ENCODE measurements at places on chromosomes 6 and 20.

GRCh38 chr6:54758340-54758739, 88.2 kb upstream of the FAM83B start:
- DNase-seq: no peak

GRCh38 chr6:144411531-144412165, 126.5 kb downstream of the UTRN start:
- DNase-seq: no peak

- no peak for DNase-seq
These were observed 72.4 kb upstream of the GGTLC1 start for GRCh38 chr20:24060851-24061590.

DNA sequence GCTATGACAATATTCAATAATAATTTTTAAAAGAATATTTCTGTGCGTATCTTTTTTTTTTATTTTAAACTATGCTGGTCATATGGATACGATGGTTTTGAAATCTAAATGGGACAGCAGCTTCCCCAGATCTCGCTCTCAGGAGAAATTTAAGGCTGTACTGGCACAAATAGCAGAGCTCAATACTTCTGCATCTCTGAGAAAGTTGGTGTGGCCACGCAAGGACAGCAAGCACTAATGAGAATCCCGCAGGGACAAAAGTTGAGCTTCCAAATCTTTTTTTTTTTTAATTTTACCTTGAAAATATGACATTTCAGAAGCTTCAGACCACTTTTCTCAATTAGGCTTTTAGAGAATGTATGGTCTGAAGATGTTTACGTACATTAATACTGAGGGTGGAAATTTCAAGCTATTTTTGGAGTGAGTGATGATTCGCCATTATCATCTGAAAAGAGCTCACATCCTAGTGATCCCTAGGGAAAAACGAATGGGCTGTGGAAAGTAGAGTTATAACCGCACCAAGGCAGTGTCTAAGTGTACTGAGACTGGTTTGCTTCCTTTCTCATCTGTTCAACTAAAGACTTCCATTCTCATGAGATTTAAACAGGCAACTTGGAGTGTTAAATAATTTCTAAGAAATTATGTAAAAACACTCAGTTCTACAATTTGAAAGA, 840.0 kb downstream of the C6orf118 start:
- no peak for DNase-seq

DNA sequence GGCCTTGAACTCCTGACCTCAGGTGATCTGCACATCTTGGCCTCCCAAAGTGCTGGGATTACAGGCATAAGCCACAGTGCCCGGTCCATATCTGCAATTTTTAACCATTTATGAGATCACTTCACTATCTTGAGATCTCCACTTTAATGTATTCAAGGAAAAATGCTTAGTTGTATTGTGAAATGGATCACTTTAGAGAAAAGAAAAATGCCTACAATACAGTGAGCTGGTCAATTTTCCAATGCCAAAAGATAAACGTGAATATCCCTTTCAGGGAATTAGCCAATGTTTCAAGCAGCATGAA, 82.8 kb upstream of the ZNF217 start:
- no peak for DNase-seq

DNA sequence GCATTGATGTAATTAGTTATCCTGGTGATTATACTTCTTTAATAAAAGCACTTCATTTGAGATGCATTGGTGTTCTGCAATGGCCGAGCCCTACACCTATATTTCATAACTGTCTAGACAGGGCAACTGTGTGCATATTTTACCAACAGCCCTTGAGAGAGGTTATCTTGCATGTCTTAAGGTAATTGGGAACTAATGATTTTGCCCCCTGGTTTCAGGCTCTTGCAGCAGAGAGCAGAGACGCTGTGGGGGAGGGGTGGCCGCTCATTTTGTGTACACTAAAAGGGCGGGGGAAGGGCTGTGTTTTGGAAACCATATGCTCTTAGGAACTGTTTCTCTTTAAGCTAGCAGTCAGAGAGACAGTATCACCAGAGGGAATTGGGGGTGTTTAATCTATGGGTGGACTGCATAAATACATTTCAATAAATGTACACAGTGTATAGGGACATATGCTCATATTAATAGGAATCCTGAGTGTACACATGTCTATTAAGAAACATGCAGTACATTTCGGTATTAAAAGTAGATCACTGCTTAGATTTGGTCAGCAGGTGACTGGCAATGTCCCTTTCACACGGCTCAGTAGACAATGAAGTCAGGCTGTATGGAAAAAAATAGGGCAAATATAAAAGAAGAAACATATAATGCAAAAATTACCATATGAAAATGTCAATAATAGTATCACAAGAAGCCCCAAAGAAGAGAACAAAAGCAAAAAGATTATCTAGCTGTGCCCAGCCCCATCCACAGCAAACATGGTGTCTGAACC, 402.9 kb upstream of the CITED2 start:
- no peak for DNase-seq

- peak; percentile 79 for DNase-seq
These were observed 576 bp downstream of the MAPK13 start for GRCh38 chr6:36130667-36131510.

DNA sequence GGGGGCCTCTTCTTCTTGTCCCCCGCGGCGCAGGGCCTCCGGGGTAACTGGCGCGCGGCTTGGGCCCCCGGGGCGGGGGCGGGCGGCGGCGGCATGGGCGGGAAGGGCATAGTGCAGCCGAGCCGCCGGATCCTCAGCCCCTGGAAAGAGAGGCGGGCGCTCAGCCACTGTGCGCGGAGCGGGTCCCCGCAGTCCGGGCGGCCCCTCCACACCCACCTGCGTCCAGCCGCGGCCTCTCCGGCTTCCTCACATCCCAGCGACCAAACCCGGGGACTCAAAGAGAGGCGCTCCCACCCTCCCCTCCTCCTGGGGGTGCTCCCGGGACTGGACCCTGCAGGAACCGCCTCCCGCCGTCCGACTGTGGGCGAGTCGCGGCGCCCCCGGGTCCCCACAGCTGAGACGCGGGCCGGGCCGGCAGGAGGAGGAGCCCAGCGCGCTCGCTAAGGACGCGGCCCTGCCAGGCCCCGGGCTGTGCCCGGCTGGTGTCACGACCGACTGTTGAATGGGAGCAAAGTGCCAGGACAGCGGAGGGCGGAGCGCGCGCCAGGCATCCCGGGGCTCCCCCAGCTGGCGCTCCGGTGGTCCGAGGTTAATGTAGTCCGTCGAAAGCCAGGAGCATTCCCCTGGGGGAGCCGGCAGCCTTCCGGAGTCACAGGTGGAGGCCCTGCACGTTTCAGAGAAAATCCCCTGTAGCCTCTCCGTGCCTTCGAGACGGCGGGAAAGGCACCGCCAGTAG, at the start of gene PRR18:
Gene PRR18, minus strand, starts transcription at position 360 of the 736 bp plus-strand sequence. Its CDS starts 250 bp downstream, at position 110.
- DNase-seq: peak; percentile 22

DNA sequence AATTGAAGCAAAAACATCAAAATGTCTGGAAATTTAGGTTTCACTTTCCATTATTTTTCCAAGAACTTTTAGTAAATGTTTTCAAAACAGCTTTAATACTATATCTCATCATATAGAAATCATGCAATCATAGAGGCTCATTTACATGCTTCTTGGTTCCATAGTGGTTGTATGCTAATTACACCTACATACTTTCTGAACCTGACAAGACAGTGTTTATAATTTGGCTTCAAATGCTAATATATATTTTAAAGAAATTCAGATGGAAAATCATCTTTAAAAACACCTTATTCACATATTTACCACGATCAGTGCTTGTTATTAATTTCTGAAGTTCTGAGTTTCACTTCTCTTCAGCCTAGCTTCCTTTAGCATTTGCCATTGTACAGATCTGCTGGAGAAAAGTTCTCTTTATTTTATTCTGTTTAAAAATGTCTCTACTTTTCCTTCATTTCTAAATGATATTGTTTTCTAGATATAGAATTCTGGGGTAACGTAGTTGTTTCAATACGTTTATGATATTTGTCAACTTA, 89.9 kb downstream of the PLCB1 start:
- no peak for DNase-seq

- DNase-seq: no peak
These were observed 455.0 kb upstream of the GJE1 start for GRCh38 chr6:141677598-141678211.

DNA sequence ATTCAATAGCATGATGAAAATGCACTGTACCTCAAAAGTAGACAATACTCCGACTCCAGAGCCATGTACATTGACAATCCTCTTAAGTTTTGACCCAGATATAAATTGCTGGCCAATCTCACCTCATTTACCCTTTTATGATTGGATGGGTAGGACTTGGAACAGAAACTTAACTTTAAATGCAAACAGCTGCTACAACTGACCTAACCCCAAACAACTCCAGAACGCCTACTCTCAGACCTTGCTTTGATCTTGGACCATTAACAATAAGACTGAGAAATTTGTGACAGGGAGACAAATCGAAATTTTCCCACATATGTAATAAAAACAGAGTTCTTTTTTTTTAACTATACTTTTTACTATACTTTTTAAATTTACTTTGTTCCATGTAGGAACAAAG, 200.5 kb upstream of the MCHR2 start:
- no peak for DNase-seq

GRCh38 chr6:49806145-49806544, 19.1 kb upstream of the PGK2 start:
- no peak for DNase-seq

DNA sequence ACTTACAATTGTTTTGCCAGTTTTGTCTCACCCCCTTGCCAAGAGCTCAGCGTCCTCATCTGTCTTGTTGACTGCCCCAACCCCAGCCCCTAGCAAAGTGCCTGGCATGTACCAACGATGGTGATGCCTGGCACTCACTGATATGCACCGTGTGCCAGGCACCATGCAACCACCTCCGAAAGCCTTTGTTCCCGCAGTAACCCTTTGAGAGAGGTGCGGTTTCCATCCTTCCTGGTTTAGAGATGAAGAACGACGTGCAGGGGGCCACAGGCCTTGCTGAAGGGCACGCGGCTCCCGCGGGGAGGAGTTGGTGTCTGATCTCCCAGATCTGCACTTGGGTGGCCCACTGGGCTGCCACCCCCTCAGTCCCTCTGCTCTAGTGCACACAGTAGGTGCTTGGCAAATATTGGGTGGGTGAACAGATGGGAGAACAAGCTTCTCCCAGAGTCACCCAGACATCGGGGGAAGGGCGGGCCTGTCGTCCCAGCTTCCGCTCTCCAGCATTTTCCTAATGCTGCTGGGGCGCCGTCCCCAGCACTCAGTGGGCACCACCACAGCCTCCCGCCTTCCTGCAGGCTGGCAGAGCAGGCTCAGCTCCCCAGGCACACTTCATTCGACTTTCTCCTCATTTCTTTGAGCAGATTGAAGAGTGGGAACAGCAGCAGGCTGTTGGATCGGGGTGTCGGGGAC, 35.3 kb downstream of the DLGAP4 start:
- DNase-seq: no peak

- DNase-seq: no peak
These were observed 25.9 kb downstream of the EDEM2 start for GRCh38 chr20:35121186-35121585.

GRCh38 chr6:135183002-135183531, 2.0 kb downstream of the MYB start:
- DNase-seq: peak; percentile 84

DNA sequence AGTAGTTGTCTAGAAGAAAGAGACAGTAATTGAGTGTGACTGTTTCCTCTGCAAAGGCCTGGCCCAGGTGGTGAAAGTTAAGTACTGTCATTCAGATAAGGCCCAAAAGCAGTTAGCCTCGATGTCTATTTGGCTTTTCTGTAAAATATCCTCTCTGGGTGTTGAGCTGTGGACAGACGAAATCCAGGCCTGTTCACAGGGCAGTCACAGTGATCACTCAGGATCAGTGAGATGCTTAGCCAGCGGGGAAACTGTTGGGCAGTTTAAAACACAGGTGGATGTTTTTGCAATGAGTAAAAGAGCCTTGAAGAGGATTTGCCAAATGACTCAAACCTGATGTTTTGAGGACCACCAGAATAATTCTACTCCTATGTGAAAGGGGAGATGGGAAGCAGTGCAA, 22.0 kb upstream of the PRDM1 start:
- no peak for DNase-seq

- peak; percentile 83 for DNase-seq
These were observed 61.8 kb downstream of the NFATC2 start for GRCh38 chr20:51480507-51481270.

GRCh38 chr6:125041740-125042459, 79.7 kb downstream of the RNF217 start:
- DNase-seq: no peak

- no peak for DNase-seq
These were observed 77.8 kb downstream of the ESR1 start for GRCh38 chr6:151885234-151885633.

- DNase-seq: no peak
These were observed 7.6 kb downstream of the CEBPB start for GRCh38 chr20:50198180-50198666.

GRCh38 chr20:57309544-57310115, 20.0 kb upstream of the SPO11 start:
- DNase-seq: no peak

DNA sequence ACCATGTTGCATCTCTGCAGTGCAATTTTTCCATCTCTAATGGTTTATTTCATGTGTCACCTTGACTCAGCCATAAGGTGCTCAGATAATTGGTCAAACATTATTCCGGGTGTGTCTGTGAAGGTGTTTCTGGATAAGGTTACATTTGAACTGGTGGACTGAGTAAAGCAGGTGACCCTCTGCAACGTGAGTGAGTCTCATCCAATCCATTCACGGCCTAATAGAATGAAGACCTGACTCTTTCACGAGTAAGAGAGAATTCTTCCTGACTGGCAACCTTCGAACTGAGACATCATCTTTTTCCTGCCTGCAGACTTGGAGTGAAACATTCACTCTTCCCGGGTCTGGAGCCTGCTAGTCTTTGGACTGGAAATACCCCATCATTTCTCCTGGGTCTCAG, 77.1 kb upstream of the SLC22A23 start:
- no peak for DNase-seq

DNA sequence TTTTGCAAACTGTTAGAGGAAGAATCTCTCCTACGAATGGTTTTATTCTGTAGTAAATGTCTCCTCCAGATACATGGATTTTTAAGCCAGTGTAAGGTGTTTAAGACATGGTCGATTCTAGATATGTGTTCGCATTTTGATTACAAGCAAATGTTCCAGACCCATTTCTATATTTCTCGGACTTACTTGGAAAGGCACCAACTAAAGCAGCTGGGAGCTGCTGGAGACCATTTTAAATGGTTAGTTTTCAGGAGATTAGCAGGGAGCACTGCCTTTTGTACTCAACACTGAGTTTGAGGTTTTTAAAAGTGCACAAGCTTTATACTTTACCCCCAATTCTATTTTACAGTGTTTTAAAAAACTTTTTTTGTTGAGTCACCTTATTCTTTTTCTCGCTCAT, 857.0 kb downstream of the KIF16B start:
- no peak for DNase-seq

DNA sequence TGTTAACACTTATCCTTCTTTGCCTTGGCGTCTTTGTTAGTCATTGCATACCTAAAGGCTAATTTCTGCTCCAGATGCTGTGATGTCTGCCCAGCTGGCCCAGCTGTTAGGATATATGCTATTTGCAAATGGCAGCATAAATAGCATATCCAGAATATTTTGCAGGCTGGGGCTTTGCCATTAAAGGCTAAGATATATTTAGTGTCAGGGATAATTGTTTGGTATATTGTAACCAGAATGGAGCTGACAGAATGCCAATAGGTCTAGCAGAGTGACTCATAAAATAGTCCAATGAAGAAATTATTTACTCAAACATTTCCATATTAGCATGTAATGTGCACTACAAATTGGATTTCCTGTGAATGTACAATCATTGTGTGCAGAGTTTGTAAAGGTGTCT, 584.1 kb upstream of the FLRT3 start:
- DNase-seq: no peak

GRCh38 chr6:42766163-42766670, 15.6 kb upstream of the BICRAL start:
- DNase-seq: no peak

All from activated CD4-positive, alpha-beta T cell treated with anti-CD3 and anti-CD28 coated beads, Interleukin-2, amount 50 U/mL, for 48 hours (primary cell).